ENCODE measurements at places on chromosomes 2 and 18.

DNA sequence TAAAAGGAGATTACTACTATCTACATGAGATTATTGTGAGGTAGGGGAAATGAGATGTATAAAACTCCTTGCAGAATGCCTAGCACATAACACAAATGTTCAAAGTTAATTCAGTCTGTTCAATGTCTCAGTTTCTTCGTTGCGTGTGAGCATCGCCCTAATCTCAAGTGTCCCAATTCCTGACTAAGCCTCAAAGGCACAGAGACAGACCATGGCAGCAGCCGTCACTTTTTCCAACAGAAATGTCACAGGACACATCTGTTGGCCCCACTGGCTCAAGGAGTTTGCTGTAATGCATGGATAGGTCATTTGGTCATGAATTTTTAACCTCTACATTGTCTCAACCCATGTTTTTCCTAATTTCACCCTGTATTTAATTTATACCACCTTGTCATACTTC is 75.3 kb downstream of the STK39 start:
- no peak for DNase-seq

GRCh38 chr2:191401287-191401686 is 156.1 kb downstream of the MYO1B start:
- DNase-seq: no peak

- no peak for DNase-seq
Measured at GRCh38 chr2:7437141-7437540, 519.9 kb downstream of the RNF144A start.

DNA sequence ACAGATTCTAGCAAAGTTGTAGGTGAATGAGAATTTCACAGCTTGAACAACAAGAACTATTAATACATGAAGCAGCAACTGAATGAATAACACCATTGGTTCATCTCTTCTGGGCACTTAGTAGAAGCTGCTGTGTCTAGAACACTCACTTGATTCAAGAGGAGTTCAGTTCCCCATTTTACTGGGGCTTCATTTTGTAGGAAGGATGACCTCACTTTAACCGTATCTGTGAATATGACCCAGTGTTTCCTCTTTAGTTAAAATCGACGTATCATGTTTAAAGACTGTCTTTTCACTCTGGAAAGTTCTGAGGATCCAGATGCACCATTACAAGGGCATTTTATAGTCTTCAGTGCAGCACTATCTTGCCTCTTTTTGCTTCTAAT is 47.8 kb downstream of the LRRTM1 start:
- no peak for DNase-seq

DNA sequence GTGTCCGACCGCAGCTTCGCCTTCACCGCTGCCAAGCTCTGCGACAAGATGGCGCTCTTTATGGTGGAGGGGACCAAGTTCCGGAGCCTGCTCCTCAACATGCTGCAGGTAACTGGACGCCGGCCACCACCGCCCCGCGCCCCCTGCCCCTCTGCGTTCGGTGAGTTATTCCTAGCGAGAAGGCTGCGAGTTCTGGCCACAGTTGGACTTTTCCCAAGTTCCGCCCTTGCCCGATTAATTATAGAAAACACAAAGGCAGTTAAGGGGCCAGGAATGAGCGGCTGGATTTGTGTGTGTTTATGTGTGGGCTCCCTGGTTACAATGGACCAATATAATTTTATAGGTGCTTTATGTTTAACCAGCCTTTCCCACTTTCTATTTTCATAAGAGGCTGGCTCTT is 189.2 kb downstream of the SMAD7 start:
- DNase-seq: no peak

GRCh38 chr2:201362396-201362795 is 5.3 kb upstream of the FLACC1 start:
- DNase-seq: peak; percentile 6

DNA sequence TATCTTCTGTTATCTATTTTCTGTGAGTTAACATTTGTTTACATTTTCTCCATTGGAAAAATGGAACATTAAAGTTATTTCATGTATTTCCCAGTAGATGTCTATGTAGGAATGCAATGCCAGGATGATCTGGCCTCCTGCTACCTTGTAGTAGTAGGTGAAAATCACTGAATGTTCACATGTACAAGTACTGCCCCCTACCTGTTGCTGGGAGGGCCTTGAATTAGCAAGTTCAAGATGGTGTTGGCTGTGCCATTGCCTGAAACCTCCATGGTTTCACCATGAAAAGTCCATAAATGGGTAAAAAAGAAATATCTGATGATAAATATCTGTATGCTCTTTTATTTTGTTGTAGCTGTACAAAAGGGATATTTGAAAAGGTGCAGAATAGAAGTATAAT is 30.7 kb downstream of the XRCC5 start:
- DNase-seq: peak; percentile 19

DNA sequence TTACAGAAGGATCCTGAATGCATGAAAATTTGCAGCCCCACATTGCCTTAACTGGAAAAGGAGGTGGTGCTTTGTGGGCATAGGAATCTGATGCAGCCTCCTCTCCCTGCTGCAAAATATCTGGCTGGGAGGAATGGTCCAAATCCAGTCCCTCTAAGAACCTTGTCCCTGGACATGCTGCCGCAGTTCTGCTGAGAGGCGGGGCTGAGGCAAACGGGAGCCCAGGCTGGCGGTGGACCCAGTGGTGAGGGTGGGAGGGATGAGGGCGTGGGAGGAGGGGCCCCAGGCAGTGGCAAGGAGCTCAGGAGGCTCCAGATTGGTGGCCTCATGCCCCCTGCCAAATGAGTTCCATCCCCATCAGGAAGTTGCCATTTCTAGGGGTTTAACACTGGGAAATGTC is 36.2 kb downstream of the ZAP70 start:
- no peak for DNase-seq

DNA sequence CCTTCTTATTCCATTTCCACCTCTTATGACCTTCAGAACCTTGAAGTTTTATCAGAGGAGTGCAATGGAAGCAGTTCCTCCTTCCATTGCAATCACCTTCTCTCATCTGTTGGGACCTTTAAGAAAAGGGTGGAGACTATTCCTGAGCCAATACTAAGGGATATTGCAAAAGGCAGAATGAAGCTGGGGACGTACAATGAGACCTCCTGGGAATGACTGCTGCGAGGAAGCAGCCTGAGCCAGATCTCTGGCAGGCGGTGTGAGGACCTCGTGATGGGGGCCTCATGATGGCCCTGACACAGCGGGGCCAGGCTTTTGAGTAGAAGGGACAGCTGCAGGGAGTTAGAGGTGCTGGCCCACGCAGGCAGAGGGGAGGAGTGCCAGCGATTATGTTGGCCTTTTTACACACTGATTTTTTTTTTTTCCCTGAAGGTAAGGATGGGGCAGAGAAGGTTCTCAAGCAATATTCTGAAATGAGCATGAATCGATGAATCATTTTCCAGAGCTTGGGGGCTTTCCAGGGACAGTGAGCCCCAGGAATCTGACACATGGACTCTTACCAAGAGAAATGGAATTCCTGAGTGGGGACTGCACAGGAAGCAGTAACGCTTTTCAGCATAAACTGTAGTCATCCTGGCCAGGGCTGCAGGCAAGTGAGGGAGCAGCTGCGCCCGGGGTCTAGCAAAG is 40.0 kb upstream of the LAPTM4A start:
- DNase-seq: peak; percentile 71

DNA sequence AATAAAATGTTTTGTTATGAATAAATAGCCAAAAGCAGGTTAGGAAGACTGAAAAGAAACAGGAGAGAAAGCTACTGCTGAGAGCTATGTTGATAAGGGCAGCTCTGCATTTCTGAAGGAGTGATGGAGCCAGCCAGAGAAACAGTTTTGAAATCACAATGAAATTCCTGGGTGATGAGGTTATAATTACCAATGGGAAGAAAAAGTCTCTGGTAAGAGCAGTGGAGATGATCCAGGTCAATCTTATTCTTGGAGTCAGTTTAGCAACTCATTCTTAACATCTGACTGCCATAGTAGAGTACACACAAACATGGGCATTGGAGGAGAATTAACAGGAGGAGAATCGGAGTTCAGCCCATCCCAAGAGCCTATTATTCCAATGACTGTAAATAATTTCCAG is 2.4 kb downstream of the ALKAL2 start:
- peak; percentile 6 for DNase-seq

- DNase-seq: no peak
Measured at GRCh38 chr2:20178249-20178607, 46.7 kb downstream of the SDC1 start.

- no peak for DNase-seq
Measured at GRCh38 chr2:54672590-54673456, 50.6 kb upstream of the EML6 start.

DNA sequence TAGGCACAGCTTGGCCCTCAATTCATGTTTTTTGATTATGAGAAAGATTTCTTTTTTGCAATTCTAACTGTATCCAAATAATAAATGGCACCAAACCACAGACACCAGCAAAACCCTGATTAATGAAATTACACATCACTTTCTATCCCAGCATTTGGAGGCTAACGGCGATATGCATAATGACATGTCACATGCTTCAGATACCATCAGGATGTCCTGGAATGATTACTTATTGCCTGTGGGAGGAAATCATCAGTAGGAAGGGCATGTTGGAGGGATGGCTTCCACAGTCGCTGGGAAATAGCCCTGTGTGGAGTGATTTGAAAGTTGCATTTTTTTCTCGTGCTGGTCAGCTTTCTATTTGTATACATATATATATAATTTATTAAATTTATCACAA is 121.7 kb downstream of the CMPK2 start:
- DNase-seq: no peak

- no peak for DNase-seq
Measured at GRCh38 chr2:233668605-233669260, 3.0 kb upstream of the UGT1A9 start.

GRCh38 chr2:223283771-223284170 is 231.8 kb downstream of the KCNE4 start:
- DNase-seq: no peak

- DNase-seq: no peak
Measured at GRCh38 chr2:196971574-196972279, 45.2 kb upstream of the PGAP1 start.

GRCh38 chr18:61831071-61831470 is 61.7 kb downstream of the RNF152 start:
- DNase-seq: no peak

GRCh38 chr2:236636261-236636660 is 66.6 kb downstream of the ACKR3 start:
- no peak for DNase-seq

DNA sequence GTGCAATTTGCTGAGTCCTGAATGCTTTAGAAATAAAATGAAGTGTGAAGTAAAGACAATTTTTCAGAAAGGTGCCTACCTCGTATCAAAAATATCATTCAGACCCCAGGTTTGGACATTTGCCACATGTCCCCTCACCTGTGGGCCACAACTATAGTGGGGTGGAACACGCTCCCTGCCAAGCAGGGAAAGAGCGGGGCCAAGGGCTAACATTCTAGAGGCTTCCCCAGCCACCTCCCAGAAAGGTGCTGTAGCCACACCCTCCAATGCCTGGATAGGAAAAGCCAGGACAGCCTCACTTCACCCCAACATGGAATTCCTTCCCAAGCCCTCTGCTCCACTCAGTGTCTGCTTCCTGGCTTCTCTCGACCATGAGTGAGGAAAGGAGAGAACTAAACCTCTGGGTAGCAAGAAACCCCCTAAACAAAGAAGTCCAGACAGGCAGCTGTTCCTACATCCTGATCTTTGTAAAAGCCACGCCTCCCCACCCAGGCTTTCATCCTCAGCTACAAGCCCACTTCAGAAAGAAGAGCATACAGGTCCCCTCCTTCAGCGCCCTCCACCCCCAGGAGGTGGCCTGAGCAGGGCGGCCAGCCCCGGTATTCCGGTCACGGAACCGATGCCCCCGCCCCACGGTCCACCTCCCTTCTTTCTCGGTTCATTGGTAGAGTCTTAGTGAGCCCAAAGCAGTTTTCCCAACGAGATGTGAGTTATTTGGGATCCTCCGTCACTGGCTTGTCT is 2.1 kb downstream of the COL6A3 start:
- no peak for DNase-seq

DNA sequence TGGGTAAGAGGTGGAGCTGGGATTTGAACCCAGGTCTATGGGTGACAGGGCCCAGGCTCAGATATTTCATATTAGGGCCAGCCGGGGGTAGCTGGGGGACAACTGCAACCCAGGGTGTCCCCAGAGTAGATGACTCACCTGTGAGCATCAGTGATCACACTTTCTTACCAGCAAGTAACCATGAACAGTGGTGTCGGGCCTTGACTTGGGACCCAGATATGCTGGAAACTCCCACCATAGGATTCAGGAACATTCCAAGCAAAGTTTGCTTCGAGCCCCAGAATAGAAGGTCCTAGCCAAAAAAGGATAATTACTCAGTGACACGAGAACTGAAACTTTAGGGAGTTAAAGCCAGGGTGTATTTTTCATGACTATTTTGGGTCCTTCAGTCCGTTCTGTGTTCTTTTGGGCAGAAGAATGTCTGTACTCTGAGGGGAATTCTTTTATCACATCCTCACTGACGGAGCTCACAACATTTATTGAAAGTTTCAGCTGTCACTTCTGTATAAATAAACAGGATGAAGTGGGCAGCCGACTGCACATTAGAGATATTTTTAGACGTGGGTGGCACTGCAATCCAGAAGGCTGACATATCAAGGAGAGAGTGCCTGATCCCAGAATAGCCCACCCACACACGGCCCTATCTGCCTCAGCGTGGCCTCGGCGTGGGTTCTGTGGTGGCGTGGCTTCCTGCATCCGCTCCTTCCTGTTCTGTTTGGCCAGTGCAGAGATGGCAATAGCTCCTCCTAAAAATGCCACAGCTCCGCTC is 45.6 kb downstream of the RAMP1 start:
- no peak for DNase-seq

GRCh38 chr2:71538241-71538640 is 84.9 kb downstream of the DYSF start:
- DNase-seq: no peak

GRCh38 chr18:6150430-6150829 is 255.1 kb upstream of the TMEM200C start:
- DNase-seq: no peak

GRCh38 chr2:108998911-108999310 is 9.9 kb upstream of the EDAR start:
- DNase-seq: no peak

- DNase-seq: no peak
Measured at GRCh38 chr2:222174450-222174849, 124.3 kb downstream of the PAX3 start.

DNA sequence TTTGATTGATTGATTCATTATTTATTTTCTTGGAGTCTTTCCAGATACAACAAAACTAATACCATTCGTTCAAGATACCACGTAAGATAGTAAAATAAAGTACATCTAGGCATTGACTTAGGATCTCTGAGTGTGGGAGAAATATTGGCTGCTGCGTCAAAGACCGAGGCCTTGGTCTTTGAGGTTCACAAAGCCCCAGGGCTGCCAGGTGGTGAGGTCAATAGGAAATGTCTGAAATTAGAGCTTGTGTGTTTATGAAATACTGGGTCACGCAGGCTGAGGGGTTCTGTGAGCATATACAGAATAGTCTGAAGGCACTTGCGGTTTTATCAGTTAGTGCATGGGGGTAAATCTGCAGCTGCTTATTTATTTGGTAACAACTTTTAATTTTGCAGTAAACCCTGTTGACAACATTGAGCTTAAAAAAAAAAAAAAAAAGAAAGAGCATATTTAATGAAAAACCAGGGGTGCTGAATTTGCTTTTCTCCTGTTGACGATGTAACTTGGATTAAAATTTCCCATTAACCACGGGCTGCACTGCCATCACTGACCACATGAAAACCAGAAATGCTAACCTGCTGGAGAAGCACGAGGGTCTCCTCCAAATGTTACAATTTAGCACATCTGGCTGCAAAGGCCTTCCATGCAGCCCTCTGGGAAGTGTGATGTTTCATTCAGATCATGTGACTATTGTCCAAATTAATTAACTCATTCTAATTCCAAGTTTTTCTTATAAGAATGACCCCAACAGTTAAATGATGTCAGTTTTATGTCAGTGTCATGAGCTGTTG is 27.1 kb upstream of the SERPINB12 start:
- no peak for DNase-seq

GRCh38 chr2:96241227-96241626 is 24.6 kb downstream of the TMEM127 start:
- no peak for DNase-seq
